ENCODE measurements at places on chromosomes 4 and X.

DNA sequence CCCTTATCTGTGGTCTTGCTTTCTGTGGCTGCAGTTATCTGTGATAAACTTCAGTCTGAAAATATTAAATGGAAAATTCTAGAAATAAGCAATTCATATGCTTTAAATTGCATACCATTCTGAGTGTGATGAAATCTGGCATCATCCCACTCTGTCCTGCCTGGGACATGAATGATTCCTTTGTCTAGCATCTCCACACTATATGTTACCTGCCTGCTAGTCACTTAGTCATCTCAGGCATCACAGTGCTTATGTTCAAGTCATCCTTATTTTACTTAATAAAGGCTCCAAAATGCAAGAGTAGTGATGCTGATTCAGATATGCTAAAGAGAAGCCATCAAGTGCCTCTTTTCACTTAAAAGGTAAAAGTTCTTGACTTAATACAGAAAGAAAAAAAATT, 14.3 kb upstream of the RAB9B start:
- DNase-seq = no peak

DNA sequence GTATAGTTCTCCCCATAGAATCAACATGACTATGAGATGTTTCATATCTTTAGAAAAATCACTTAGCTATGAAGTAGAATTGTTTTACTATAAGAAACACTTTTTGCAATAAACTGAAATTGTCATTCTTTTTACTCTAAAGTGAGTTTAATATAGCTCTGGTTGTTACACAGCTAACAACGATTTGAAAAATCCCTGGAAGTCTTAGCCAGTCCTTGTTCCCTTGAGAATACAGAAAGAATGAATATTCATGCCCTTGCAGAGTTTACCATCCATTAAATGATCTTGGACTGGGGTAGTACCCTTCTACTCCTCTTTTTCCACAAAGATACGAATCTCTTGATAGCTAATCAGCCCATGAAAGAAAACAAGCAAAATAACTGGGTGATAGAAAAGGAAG, 141.8 kb downstream of the JADE1 start:
- no peak for DNase-seq

DNA sequence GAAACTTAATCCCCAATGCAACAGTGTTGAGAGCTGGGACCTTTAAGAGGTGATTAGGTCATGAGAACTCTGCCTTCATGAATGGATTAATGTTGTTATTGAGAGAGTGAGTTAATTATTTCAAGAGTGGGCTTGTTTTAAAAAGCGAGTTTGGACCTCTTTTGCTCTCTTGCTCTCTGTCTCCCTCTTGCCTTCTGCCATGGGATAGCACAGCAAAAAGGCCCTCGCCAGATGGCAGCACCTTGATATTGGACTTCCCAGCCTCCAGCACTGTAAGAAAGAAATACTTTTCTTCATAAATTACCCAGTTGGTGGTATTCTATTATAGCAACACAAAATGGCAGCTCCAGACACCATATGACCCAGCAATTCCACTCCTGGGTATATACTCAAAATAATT, 7.0 kb upstream of the ATP6AP2 start:
- peak; percentile 39 for DNase-seq

DNA sequence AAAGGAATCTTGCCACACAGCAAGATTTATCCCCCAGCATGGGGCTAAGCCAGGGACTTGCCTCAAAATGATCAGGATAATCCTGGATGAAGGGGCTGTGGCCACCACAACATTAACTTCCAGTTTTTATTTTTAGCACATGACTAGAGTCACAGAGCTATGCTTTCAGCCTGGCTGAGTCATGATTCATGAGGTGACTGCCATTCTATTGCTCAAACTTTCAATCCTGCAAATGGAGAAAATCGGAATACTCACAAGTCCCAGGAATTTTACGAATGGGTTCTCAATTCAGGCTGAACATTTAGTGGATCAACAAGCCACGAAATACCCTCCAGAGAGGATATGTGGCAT, 70.7 kb upstream of the HPGD start:
- no peak for DNase-seq

DNA sequence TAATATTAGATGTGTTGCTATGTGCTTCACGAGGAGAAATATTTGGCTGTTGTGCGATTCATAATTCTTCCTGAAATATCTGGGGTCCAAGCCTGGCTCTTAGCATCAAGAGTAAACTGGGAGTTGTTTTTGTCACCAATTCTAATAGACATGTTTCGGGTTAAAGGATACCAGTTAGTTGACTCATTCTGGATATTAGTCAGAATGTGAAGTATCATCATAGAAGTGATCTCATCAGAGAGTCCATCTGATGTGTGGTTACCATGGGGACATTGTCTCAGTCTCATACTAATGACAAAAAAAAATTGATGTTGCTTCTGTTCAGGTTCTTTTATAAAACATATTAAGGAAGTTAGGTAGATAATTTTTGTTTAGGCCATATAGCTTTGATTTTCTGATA, 57.2 kb upstream of the MTMR1 start:
- DNase-seq = no peak

DNA sequence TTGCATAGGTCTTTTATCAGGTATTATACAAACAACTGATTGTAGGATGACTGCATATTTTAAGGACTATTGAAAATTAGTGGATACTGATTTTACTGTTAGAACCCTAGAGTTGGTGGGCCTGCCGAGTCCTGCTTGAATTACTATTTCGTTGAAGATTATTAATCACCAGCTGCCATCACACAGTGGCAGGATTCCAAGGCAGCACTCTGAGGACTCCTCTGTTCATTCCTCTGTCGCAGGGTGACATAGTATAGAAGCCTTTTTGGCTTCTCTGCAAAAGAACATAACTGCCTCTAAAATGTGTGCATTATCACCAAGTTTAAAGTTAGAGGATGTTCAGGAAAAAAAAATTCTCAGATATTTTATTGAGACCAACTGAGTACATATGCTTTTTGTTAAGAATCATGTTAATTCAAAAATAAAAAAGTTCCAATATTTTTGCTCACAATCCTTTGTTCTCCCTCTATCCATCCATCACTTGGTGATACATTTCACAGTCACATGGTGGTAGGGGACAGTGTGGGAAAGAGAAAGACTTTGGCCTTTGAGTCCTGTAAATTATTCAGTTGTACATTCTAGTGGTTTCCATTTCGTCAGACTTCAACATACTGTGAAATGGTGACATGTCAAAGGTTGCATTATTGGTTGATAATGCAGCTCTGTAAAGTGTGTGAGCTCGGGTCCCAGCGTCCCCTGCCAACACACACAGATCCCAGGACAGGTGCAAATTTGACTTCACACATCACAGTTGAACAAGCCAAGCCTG, 332.5 kb downstream of the GRID2 start:
- no peak for DNase-seq

DNA sequence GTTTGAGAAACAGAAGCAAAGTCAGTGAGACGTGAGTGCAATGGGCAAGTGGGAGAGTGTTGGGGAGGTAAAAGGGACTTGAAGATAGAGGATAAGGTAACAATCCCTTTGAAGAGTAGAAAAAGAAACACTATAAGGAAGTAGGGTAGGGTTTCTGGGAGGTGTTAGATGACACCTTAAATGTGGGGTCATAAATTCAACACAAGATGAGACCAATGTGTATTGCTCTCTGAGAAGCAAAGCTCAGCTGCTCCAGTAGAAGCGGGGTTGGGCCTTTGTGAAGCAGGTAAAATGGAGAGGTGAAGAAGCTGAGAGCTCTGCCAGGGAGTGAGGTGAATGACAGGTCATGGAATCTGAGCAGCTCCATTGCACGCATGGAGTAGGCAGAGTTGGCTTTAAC, 85.3 kb downstream of the REELD1 start:
- DNase-seq = no peak
